ENCODE measurements at places on chromosomes 3 and 15. TPM values are rescaled to one million over a fixed set of nuclear protein-coding genes. Genes with fewer than 3 reads are reported as not detected.

GRCh38 chr3:60652829-60653228 is 598.4 kb downstream of the FHIT start:
- DNase-seq, result no peak

The SYNPR gene
- 0.90 TPM for total RNA-seq

GRCh38 chr3:55951388-55951787 is 464.3 kb upstream of the WNT5A start:
- no peak for DNase-seq

The GOLGA6L10 gene
- total RNA-seq, result 0.88 TPM

DNA sequence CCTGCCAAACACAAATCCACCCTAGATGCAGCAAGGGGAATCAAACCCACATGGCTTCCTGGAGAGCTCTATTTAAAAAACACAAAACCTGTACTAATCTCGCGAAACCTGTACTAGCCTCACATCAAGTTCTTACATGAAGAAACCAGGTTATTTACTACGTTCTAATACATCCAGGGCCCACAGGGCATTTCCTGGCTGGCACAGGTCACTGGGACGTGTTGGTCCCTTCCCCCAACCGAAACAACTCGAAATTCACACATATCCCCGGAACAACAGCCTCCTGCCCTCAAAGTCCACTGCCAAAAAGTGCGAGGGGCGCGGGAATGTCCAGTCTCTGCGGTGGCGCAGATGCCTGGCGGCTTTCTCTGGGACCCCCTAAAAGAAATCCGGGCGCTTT is 955 bp downstream of the CDCP1 start:
- DNase-seq, result no peak

GRCh38 chr3:122097141-122097540 is 42.0 kb downstream of the CD86 start:
- no peak for DNase-seq

DNA sequence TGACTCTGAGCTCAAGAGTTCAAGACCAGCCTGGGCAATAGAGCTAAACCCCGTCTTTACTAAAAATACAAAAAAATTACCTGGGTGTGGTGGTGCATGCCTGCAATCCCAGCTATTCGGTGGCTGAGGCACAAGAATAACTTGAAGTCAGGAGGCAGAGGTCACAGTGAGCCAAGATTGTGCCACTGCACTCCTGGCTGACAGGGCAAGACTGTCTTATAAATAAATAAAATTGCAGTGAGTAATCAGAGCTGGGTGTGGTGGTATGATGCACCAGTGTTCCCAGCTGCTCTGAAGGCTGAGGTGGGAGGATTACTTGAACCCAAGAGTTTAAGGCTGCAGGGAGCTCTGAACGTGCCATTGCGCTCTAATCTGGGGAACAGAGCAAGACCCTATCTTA is 55.9 kb upstream of the GCNT3 start:
- DNase-seq, result peak; percentile 33

DNA sequence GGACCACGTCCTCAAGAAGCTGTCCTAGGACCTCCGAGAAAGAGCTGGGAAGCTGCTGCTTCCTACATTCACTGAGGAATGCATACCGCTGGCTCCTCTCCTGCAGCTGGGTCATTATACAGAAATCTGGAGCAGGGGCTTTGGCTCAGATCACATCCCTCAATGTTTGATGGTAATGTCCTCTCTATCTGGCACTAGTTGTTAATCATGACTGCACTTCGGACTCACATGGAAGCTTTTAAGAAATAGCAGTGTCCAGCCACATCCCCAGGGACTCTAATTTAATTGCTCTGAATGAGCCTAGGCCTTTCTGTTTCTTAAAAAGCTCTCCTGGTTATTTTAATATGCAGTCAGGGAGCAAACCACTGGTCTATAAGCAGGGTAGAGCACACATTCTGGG is 25.7 kb upstream of the MYRIP start:
- no peak for DNase-seq

DNA sequence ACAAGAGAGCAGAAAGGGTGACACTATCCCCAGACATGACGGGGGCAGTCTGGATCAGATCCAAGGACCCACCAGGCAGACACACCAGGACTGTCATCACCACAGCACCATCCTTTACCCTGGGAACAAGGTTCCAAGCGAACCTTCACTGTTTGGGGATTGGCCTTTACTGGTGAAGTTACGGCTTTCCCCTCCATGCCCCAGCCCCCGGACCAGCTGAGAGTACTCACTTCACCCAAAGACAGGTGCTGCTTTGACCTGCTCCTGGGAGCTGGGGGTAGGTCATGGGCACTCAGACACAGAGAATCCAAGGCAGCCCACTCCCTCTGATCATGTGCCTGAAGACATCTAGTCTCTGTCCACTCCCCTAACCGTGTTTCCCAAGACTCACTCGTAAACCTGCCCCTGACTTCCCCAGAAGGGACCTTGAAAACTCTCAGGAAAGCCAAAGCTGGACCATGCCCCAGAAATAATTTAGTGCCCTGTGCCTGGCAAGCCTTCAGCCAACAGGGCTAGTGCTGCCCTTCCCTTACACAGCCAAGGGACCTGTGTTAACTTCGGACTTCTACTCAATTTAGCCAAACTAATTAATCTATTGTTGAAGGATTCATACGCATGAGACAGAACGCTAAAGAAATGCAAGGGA is 2.8 kb downstream of the RRP9 start:
- no peak for DNase-seq

DNA sequence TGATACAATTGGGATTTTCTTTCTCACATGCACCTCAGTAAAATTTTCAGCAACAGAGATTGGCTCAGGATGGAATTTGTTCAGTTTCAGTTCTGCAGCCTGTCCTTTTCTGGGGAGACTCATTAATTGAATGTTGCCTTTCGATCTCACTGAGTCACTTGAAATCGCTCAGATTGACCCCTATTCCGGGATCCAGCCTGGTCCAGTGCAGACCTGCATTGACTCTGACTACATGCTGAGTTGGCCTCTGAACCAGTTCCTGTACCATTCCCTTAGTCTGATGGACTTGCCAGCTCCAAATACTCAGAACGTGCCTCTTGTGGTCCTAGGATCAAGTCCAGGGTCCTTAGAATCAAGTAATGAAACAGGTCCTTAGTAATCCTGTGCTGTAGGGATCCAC is 9.4 kb downstream of the IGF1R start:
- no peak for DNase-seq

The KLF15 gene
- 8.2 TPM for total RNA-seq

The CISH gene
- total RNA-seq, result 1.4 TPM

The PATL2 gene
- 3.8 TPM for total RNA-seq

Data from Calu3 (cell line).